ENCODE measurements at places on chromosomes 5 and 9. TPM values are rescaled to one million over a fixed set of nuclear protein-coding genes. Genes with fewer than 3 reads are reported as not detected.

DND1 gene
- total RNA-seq = 0.76 TPM

FGF1 gene
- 10.2 TPM for total RNA-seq

SIL1 gene
- total RNA-seq = 36.1 TPM

TSC1 gene
- total RNA-seq = 63.8 TPM

NDUFB6 gene
- total RNA-seq = 65.6 TPM
